GM06990 (cell line): ENCODE measurements at places on chromosomes 7 and 10.
A peak's percentile ranks its signal among the peaks of the same experiment; 100 is the strongest.

GRCh38 chr10:73379064-73379748 lies 20.5 kb upstream of the CFAP70 start:
- peak; percentile 16 for DNase-seq

- DNase-seq = no peak
Measured at GRCh38 chr10:77661100-77661499, 23.5 kb upstream of the KCNMA1 start.

DNA sequence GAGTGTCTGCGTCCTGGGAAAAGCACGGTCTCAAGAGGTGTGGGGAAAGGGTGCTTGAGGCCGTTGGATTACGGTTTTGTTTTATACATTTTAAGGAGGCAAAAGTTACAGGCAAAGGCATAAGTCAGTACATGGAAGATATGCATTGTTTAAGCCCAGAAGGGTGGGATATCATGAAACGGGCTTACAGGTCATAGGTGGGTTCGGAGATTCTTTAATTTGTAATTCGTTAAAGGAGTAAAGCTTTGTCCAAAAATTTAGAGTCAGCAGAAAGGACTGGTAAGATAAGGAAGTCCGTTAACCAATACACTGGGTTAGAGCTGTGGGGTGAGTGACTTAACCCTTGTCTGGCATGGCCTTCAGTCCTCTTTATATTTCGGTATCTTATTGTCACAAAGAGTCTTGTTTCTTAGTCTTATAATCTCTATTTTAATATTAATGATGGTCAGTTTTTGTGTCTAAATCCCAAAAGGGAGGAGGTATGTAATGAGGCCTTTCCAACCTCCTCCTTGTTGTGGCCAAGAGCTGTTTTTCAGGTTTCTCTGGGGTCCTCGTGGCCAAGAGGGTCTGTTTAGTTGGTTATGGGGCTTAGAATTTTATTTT lies 12.7 kb downstream of the TSPAN14 start:
- no peak for DNase-seq

DNA sequence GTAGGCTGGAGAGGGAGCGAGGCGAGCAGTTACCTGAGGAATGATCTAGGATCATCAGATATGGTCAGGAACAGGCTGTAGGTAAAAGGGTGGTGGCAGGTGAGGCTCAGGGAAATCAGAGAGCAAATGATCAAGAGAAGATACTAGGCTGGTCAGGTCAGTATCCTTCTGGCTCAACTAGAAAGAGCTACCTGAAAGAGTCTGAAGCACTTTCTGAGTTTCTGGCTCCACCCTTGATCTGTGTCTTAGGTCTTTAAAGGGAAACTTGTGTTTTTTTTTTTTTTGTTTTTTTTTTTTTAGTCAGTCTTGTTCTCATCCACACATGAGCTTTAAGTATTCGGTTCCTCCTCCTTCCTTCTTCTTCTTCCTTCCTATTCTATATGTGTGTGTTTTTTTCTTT lies 10.5 kb downstream of the ADAM22 start:
- no peak for DNase-seq

DNA sequence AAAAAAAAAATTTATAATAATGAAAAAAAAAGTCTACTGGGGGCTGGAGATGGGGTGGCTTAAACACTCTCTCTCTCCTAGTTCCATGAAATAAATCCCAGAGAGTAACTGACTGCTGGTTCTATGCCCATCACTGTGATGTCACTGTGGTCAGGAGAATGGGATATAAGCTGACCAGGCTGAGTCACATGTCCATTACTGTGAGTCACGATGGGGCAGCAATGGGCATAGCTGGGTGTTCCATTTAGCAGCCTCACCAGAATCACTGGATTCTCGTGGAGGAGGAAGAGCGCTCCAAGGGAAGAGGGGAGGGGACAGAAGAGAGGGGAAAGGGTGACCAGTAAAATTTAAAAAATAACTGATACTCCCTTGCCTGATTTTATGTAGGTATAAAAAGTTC lies 37.1 kb downstream of the MASTL start:
- no peak for DNase-seq

DNA sequence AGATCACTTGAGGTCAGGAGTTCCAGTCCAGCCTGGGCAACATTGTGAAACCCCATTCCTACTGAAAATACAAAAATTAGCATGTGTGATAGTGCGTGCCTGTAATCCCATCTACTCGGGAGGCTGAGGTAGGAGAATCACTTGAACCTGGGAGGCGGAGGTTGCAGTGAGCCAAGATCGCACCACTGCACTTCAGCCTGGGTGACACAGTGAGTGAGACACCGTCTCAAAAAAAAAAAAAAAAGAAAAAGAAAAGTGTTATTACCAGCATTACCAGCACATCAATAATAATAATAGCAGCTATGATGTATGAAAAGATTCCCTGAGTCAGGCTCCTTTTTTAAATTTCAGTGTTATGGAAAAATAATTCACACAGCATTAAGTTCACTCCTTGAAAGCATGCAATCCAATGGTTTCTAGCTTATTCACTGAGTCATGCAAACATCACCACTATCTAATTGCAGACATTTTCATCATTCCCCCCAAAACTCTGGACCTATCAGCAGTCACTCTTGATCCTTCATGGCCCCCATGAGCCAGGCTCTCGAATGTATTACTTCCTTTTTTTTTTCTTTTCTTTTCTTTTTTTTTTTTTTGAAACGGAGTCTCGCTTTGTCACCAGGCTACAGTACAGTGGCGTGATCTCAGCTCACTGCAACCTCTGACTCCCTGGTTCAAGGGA lies 228.4 kb downstream of the FANK1 start:
- no peak for DNase-seq

DNA sequence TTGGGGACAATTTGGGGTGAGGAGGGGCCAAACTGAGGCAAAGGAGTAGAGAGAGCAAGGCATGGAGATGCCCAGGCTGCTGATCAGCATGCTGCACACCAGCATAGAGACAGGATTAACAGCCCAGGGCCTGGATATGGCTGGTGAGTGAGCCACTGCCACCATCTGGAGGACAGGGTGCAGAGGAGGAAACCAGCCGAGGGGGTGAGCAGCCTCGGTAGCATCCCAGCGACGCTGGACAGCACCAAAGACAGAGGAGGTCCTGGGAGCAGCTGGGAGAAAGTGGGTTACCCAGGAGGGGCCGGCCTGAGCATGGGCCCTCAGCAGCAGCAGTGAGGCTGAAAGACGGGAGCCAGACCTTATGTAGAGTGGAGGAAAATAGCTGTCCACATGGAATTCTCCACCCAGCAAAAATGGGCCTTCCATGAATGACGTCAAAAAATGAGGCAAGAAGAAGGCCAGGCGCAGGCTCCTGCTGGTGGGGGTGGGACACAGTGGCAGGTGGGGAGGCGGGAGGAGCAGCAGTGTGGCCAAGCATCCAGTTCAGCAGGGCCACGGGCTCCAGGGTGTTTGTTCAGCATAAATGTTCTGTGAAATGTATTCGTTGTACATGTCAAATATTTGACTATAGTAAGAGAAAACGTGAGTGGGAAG lies 16.7 kb downstream of the RET start:
- DNase-seq = no peak

- no peak for DNase-seq
Measured at GRCh38 chr7:776992-777727, 50.1 kb upstream of the PRKAR1B start.

- DNase-seq = no peak
Measured at GRCh38 chr7:90552521-90552920, 43.6 kb upstream of the CDK14 start.

GRCh38 chr7:109009636-109010035 lies 440.0 kb downstream of the DNAJB9 start:
- DNase-seq = no peak

DNA sequence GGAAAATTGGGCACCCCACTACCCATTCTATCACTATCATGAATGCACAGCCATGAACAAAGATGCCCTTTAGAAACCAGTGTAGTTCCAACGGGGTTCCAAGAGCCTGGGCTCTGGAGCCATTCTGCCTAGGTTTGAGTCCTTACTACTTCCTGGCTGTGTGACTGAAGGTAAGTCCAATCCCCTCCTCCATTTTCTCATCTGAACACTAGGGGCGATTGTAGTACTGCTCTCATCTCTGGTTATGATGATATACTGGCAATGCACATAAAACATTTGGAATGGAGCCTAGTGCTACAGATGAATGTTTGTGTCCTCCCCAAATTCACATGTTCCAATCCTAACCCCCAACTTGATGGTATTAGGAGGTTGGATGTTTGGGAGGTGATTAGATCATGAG lies 28.1 kb upstream of the CDH23 start:
- no peak for DNase-seq

DNA sequence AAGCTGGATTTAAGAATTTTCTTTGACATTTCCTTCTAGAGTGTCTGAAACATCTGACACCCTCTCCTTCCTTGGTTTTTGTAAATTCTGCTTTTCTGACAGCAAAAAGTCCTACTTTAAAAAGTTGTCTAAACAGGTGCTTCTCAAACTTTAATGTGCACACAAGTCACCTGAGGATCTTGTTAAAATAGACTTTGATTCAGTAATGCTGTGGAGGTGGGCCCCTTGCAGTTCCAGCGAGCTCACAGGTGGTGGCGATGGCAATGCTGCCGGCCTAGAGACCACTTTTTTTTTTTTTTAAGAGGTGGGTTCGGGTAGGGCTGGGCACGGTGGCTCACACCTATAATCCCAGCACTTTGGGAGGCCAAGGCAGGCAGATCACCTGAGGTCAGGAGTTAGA lies 77.1 kb downstream of the ABCC2 start:
- no peak for DNase-seq

- no peak for DNase-seq
Measured at GRCh38 chr7:44484482-44485313, 5.8 kb downstream of the NUDCD3 start.

GRCh38 chr7:34823650-34824258 lies 165.7 kb downstream of the NPSR1 start:
- DNase-seq = peak; percentile 2

GRCh38 chr7:118758582-118758981 lies 534.1 kb downstream of the ANKRD7 start:
- no peak for DNase-seq

DNA sequence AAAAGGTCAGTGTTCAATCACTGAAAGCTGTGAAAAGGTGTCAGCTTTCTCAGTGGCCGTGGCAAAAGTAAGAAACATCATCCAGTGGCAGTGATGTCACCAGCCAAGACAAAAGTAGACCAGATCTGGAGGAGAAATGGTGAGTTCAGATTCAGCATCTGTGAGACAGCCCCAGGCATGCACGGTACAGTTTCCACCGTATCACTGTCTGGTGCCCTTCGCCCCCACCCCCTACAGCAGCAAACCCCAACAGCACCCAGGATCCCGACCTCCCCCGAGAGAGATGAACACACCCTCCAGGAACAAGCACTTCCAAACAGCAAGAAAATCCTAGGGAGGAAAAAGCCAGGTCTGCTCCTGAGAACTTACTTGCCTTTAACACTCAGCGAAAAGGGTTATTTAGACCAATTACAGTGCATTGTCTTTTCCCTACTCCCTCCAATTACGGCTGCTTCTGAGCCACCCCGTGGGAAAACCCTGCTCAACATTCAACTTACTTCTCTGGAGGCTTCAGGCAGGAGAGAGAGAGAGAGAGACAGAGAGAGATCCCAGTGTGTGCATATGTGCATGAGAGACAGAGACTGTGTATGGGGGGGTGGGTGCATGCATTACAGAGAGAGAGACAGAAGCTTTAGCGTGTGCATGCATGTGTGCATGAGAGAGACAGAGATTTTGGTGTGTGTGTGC lies 189.6 kb downstream of the GRID1 start:
- no peak for DNase-seq

- peak; percentile 49 for DNase-seq
Measured at GRCh38 chr10:110643653-110644597, at the start of gene RBM20. Gene RBM20 (plus strand): TSS chr10:110644336. CDS start chr10:110644455, 119 bp downstream.

DNA sequence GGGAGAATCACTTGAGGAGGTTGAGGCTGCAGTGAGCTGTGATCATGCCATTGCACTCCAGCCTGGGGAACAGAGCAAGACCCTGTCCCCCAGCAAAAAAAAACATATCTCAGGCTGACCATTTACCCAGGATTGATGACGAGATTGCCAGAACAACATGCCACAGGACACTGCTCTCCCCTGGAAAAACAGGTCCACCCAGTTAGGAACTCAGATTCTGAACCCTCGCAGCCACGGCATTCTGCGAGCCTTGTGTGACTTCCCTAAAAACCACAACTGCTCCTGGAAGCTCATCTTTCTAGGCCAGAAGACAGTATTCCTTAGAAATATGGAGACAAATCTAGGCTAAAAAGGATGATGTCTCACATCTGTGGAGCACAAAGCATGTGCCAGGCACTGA lies 42.1 kb upstream of the SH2B2 start:
- DNase-seq = no peak

GRCh38 chr10:83073472-83073871 lies 1065.8 kb upstream of the GHITM start:
- DNase-seq = no peak

- DNase-seq = no peak
Measured at GRCh38 chr7:28953633-28954032, 4.5 kb downstream of the TRIL start.

- DNase-seq = no peak
Measured at GRCh38 chr10:71750124-71750841, 23.0 kb downstream of the VSIR start.

- DNase-seq = no peak
Measured at GRCh38 chr7:137343281-137343841, at the start of gene PTN. Gene PTN (minus strand): TSS chr7:137343733. CDS start chr7:137254973, 88,760 bp downstream.

- DNase-seq = no peak
Measured at GRCh38 chr10:77506517-77507200, 130.9 kb downstream of the KCNMA1 start.

GRCh38 chr10:24363070-24363469 lies 154.1 kb downstream of the KIAA1217 start:
- no peak for DNase-seq

- no peak for DNase-seq
Measured at GRCh38 chr7:123709525-123709924, 39.3 kb downstream of the WASL start.

GRCh38 chr7:5218564-5219360 lies 28.7 kb downstream of the WIPI2 start:
- DNase-seq = peak; percentile 82

- DNase-seq = peak; percentile 53
Measured at GRCh38 chr10:68301790-68302502, 29.9 kb upstream of the HNRNPH3 start.

DNA sequence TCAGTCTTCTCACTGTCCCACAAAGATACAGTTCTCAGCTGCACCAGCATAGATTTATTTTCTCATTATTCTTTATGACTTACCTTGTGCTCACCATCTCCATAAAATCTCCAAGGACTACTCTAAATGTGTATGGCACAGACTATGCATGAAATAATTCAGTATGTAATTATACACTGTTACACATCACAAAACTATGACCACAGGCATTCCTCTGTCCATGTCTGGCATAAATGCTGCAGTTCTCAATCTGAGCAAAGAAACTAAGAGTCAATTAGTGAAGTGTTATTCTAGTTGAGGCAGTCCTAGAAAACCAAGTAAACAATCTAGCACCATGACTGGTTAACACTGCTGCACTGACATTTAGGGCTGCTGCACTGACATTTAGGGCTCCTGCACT lies 2.7 kb downstream of the CYCS start:
- DNase-seq = no peak
